Stimulated activated CD8-positive, alpha-beta memory T cell treated with anti-CD3 and anti-CD28 coated beads, Interleukin-7, amount 100 ng/mL, for 4 hours (primary cell): ENCODE measurements at places on chromosomes 11 and 22.

- DNase-seq = no peak
Observed at GRCh38 chr11:69400771-69401590, 80.5 kb upstream of the LINC01488 start.

DNA sequence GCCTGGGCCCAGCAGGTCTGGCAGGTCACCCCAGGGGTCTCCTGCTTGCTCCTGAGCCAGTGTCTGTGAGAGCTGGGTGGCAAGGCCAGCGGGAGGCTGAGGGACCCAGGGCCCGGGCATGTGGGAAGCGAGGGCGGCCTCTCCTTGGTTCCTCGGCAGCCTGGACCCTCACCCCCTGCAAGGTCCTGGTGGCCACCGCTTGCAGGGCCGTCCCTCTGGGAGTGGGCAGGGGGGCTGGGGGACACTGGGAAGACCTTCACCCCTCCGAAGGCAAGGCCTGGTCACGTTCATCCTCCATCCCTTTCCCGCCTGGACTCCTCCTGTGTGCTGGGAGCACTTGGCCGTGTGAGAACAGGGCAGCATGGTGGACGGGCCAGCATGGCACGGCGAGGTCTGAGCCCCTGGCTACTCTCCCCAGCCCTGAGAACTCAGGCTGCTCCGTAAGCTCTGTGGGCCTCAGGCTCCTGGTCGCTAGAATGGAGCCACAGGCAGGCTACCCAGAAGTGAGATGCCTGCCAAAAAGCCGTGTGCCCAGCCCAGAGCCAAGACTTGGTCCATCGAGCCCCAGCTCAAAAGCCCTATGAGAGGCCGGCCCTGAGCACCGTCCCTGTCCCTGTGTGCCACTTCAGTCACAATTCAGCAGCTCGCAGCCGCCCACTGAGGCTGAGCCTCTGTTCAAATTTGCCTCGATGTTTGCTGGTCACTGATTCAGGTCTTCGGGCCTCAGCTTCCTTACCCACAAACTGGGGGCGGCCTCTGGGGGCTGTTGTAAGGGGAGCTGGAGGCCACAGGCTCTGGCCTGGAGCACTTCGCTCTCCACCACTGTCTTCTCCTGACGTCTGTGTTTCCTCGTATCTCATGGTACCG lies 45.0 kb downstream of the IGLL1 start:
- DNase-seq = no peak

DNA sequence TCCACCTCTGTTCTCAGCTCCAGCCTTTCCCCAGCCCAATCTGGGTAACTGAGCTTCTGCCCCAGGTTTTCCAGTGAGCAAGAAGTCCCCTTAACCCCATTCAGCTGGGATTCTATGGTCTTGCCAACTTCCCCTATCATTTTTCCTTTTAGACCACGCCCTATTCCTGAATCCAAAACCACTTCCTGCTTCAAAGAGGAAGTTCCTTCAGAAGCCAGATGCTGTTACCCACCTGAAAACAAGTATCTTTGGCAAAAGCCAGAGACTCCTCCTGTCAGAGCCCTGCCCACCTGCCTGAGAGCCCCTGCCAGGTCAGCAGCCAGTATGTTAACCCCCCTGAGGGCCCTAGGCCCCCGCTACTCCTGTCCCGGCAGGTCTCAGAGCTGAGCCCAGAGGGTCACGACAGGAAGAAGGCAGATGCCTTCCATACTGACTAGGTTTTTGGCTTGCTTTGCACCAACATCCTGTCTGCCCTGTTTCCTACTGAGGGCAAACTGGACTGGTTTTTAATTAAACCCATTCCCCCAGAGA lies 20.3 kb upstream of the MICAL2 start:
- no peak for DNase-seq

GRCh38 chr11:108672786-108673185 lies 7.9 kb downstream of the DDX10 start:
- DNase-seq = no peak

DNA sequence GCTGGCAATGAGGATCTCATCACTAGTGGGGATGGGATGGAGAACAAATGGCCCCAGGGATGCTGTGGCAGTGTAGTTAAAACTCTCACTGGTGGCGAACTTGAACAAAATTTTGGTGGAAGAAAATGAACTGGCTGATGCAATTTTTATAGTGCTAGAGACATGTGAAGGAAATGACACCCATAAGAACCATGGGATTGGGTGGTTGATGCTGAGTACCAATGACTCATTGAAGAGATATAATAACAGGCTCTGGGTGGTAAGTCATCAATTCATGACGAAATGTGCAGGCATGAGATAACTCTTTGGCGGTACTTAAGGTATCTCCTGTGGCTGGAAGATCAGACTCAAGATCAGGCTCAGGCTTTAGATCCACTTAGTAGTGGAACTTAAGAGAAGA lies 172.9 kb upstream of the DDI1 start:
- DNase-seq = no peak

- DNase-seq = no peak
Observed at GRCh38 chr11:69110451-69110850, 45.3 kb upstream of the SMIM38 start.

- no peak for DNase-seq
Observed at GRCh38 chr22:44206696-44207095, 26.0 kb downstream of the PARVG start.

GRCh38 chr22:34866495-34867131 lies 199.3 kb upstream of the ISX start:
- DNase-seq = no peak

DNA sequence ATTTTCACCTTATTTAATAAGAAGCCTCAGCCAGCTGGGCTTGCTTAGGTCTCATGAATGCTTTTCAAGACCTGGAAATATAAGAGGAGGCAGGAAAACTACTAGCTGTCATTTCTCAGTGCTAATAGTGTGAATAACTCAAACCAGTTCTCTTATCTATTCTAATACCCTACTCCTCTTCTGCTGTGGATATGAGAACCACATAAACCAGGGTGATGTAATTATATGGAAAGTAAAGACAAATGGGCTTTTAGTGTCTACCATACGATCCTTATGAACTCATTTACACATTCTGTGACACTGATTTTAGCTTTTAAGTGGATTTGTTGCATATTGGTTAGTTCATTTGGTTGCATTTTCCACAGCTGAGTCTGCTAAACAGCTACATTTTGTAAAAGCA lies 8.6 kb downstream of the PDGFD start:
- no peak for DNase-seq

- DNase-seq = no peak
Observed at GRCh38 chr11:103465555-103466140, 356.4 kb downstream of the DYNC2H1 start.

DNA sequence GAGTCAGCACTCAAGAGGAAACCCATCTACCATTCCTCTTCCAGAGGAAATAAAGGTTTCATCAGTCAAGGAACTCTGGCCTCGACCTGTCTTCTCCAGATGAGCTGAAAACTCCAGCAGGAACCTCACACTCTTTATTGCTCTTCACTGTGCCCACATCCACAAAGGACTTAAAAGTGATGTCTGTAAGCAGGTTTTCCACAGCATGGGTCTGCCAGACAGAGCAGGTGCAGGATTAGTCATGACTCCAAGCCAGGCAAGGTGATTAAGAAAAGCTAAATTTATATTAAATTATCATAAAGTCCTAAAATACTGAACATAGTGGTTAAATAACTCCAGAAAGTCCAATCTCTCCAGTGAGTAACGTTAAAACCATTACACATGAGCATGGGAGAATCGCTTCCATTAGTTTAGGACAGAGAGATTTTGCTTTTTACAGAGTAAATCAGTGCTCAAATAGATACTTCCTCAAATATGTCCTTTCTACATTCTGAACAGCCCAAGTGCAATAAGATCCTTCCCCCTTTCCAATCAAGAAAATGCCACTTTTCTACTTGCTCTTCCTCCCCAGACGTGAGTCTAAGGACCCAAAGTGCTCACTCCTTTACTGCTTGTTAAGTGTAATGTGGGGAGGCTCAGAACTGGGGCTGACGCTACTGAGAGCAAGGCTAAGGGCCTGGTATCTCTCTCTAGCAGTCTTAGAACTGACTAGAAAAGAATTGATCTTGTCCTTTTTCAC lies 10.7 kb upstream of the CKAP5 start:
- no peak for DNase-seq

DNA sequence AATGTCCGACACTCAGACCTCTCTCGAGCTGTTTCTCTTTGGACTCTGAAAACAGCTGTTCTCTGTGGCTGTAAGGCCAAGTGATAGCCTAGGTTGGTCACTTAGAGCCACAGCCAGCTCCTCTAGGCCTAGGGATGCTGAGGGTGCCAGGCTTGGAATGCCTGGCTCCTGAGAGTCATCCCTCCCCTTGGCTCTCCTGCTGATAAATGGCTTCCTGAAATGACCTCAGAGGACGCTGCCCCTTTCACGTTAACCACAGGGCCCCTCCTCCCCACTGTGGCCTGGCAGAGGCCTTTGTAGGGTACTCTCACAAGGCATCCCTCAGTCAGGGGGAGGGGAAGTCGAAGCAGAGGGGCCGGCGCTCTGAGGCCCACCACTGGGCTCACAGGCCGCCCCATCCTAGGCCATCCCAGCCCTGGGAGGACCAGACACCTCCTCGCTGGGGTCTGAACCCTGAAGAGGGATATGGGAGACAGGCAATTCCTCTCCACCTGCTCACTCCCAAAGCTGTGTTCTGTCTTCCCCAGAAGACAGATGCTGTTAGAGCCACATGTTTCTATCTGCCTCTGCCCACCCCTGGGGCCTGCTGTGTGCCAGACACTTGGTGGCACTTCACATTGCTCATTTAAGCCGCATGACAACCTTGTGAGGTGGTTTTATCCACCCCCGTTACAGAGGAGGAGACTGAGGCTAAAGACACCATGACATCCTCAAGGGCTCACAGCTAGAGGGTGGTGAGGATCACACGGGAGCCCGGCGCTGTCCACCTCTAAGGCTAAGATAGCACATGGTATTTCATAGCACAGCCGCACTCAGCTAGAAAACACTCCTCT lies 50.9 kb downstream of the ARFGAP3 start:
- DNase-seq = no peak

- DNase-seq = no peak
Observed at GRCh38 chr22:44550711-44551491, 52.9 kb upstream of the RTL6 start.

GRCh38 chr11:36464720-36465119 lies 45.4 kb downstream of the TRAF6 start:
- no peak for DNase-seq

DNA sequence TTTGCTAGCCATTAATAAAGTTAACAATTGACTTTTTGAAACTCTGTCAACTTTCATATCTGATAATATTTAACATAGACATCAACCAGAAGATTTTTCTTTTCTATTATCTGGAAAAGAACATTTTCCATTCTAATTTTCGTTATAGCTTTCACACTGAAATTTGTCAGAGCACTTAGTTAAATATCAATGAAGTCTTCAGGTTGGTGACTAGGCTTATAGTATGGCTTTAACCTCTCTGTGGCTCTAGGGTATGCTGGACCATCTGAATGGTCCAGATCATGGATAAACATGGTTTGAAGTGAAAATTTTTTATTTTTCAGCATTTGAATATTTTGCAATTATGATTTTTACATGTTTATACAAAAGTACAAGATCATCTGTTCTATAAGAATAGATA lies 548.1 kb downstream of the CNTN5 start:
- no peak for DNase-seq

GRCh38 chr22:41381329-41382097 lies at the start of gene TEF:
TEF (plus strand) TSS chr22:41381942; CDS start chr22:41382045, 103 bp downstream.
- peak; percentile 98 for DNase-seq

DNA sequence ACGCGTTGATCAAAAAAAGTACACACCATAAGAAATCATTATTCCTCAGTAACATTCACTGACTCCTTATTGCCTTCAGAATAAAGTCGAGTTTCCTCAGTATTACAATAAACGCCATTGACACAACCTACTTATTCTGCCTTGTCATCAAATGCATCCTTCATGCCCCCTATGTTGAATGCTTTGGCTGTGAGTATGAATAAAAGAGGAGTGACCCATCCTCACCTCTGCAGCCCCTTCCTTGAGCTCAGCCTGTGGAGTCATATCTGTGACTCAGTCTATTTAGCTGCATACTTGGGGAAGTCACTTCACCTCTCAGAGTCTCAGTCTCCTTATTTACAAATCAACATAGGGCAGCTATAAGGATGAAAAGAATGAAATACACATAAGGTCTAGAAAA lies 65.1 kb downstream of the USP35 start:
- no peak for DNase-seq
